ENCODE measurements at places on chromosomes 13 and 19. TPM values are rescaled to one million over a fixed set of nuclear protein-coding genes. Genes with fewer than 3 reads are reported as not detected.

DNA sequence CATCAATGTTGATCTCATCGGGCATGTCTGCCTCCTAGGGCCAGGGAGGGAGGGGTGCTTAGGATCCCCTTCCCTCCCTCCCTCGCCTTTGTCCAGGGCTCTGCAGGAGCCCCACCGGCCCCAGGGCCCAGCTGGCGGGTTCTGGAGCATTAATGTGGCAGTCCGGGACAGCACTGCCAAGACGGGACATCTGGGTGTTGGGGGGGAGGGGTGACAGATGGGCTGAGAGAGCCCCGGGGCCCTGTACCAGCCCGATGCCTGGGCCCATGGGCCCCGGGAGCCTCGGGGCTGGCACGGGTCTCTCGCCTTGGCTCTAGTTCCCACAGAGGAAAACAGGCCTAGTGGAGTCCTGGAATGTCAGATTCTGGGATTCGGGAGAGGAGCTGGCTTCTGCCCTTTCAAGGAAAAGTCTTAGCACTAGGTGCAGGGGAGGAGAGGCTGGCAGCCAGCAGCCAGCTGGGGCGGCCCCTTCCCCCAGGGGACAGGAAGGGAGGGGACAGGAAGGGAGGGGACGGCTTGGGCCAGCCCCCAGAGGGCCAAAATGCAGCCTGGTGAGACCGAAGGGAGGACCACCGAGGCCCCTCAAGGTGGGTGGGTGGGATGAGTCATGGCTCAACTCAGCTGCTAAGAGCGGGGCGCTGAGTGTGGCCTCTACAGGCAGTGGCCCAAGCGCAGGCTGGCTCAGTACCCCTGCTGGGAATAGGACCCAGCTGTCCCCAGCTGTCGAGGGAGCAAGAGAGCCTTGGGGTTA lies 3.1 kb downstream of the PPP1R14A start:
- DNase-seq = peak; percentile 58

- peak; percentile 54 for DNase-seq
Observed at GRCh38 chr19:296476-297225, 5.4 kb upstream of the PLPP2 start.

- no peak for DNase-seq
Observed at GRCh38 chr13:70769817-70770216, 661.6 kb upstream of the KLHL1 start.

- peak; percentile 63 for DNase-seq
Observed at GRCh38 chr19:3073159-3073563, 10.9 kb upstream of the TLE5 start.

The COX7A1 gene
- total RNA-seq = 19.8 TPM

The CYP4F12 gene
- total RNA-seq = 670 TPM

The ITPKC gene
- total RNA-seq = 34.5 TPM
